Hematopoietic multipotent progenitor cell (in vitro differentiated cells): ENCODE measurements at places on chromosomes 2 and 18. TPM values are rescaled to one million over a fixed set of nuclear protein-coding genes. Genes with fewer than 3 reads are reported as not detected.

CNOT9 gene
- 57.4 TPM for total RNA-seq

ZSWIM2 gene
- not detected for total RNA-seq

NFU1 gene
- 21.3 TPM for total RNA-seq

LRP1B gene
- under 0.01 TPM for total RNA-seq

LYPD1 gene
- total RNA-seq, result not detected

CROCC2 gene
- not detected for total RNA-seq

GRCh38 chr2:199471443-199472057, 13.8 kb upstream of the SATB2 start:
- no peak for DNase-seq

GRCh38 chr2:152280780-152281179, 54.2 kb upstream of the FMNL2 start:
- no peak for DNase-seq

GRCh38 chr2:64137567-64137966, 6.7 kb downstream of the PELI1 start:
- DNase-seq, result peak; percentile 51

- no peak for DNase-seq
Observed at GRCh38 chr2:163649080-163649479, 86.7 kb downstream of the FIGN start.

GRCh38 chr18:14976736-14977430, 228.9 kb downstream of the ANKRD30B start:
- DNase-seq, result no peak

DNA sequence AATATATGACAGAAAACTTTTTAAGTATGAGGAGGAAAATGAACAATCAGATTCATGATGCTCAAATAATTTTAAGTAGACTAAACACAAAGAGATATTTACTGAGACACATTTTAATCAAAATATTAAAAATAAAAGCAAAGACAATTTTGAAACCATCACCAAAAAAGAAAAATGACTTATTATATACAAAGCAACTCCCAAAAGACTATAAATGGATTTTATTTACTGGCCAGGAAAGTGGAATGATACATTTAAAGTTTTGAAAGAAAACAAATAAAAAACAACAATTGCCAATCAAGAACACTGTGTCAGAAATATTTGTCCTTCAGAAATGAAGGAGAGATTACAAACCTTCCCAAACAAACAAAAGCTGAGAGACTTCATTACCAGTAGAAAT, 968.5 kb upstream of the CELF4 start:
- no peak for DNase-seq

- no peak for DNase-seq
Observed at GRCh38 chr2:50207881-50208280, 824.1 kb downstream of the NRXN1 start.
